ENCODE measurements at places on chromosomes 5 and 9.
A peak's percentile ranks its signal among the peaks of the same experiment; 100 is the strongest.

DNA sequence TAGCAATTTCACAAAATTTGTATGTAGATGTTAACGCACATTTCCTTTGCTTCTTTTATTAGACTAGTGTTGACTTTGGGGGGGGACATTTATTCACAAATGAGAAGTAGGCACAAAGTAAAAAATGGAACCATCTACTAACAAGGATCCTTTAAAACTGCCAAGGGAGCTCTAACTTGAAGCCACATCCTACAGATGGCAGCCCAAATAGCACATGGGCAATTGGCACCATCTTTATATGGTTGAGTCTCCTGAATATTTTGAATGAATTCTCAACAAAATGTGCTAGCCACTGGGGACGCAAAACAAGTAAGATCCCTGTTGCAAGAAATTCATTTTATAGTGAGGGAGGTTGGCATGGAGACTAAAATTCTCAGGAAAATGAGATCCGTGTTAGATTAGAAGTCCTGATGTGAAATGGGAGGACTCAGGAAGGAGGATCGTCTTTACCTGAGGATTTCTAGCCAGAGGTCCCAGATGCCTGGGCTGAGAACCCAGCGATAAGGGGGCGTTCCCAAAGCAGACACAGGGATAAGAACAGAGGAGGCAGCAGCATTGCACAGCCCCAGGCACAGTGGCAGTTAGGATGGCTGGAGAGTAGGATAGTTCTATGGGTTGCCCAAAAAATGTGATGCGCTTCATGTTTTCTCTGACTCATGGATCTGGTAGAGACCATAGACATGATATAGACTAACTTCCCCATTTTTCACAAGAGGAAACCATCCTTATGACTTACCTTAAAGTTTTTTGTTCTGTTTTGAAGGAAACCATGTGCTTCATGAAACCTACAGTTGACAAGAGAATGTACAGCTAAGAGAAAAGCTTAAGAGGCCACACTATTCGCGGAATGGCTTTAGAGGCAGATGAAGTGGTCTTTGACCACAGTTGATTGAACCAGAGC is 37.4 kb downstream of the C9orf152 start:
- no peak for DNase-seq

DNA sequence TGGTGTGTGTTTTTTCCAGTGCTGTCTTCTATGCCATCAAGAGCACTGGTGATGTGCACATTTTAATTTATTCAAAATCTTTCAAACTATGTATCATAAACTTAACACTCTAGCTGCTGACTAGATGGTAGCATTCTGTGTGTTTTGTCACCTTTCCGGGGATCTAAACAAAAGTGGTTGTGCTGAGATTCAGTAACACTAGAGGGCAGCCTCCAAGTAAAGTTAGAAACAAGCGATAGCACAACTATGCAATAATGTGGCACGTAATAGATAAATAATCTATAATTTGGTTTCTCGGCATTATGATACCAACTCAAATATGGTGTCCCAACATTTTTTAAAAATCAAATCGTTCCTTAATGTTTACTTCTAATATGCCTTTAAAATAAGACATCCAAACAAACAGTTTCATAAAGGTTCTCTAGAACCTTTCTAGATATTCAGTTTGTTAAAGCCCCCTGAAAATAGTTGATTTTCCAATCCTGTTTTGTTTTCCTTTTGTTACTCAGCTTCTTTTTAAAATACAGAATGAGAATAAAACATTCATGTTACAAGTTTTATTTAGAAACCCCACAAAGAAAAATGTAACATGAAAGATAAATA is 16.9 kb downstream of the SEMA6A start:
- no peak for DNase-seq

DNA sequence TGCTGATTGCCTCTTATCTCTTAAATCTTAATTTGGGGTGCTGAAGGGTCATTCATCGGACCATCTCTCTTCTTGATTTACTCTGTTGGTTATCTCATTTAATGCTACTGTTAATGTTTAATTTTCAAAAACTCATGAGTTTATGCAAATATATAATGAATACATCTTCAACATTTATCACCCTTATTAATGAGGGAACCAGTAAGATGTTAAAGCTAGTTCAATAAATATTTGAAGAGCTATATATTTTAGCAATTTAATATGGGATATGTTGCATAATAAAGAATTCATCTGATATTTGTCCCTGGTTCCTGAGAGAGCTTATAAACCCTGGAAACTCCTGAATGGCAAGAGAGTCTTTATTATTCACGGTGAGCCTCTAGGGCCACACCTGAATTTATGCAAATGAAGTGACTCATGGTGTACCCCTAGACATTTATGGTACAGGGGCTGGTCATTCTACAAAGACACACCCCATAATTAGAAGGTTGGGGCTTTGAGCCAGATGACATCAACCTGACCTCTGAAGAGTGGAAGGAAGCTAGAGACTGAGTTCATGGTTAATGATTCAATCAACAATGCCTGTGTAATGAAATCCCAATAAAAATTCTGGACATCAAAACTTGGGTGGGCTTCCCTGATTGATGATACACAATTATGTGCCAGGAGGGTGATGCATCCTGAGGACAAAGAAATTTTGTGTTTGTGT is 339.5 kb upstream of the ZNF608 start:
- no peak for DNase-seq

DNA sequence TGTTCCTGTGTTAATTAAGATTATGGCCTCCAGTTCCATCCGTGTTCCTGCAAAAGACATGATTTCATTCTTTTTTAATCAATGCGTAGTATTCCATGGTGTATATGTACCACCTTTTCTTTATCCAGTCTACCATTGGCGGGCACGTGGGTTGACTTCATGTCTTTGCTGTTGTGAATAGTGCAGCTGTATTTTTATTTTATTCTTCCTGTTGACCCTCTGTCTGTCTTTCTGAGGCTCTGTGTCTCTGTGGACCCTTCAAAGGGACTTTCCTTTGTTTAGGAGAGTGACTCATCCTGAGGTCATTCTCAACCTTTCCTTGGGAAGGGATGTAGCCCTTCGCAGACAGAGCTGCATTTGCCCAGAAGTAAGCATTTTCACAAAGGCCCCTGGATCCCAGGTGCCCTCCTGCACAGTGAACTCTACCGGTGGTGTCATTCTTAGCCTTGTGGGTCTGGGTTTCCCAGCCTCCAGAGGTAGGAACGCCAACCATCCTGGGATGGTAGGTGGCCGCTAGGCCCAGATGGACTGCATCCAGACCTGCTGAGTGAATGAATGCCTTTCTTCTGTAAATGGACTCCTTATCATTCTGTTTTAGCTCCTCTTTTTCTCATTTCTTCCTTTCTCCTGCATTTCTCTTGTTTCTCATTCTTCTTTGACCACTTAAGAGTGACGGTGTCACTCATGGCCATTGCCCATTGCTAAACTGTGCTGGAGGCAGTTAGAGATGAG is 22.4 kb downstream of the TRIO start:
- DNase-seq, result no peak

DNA sequence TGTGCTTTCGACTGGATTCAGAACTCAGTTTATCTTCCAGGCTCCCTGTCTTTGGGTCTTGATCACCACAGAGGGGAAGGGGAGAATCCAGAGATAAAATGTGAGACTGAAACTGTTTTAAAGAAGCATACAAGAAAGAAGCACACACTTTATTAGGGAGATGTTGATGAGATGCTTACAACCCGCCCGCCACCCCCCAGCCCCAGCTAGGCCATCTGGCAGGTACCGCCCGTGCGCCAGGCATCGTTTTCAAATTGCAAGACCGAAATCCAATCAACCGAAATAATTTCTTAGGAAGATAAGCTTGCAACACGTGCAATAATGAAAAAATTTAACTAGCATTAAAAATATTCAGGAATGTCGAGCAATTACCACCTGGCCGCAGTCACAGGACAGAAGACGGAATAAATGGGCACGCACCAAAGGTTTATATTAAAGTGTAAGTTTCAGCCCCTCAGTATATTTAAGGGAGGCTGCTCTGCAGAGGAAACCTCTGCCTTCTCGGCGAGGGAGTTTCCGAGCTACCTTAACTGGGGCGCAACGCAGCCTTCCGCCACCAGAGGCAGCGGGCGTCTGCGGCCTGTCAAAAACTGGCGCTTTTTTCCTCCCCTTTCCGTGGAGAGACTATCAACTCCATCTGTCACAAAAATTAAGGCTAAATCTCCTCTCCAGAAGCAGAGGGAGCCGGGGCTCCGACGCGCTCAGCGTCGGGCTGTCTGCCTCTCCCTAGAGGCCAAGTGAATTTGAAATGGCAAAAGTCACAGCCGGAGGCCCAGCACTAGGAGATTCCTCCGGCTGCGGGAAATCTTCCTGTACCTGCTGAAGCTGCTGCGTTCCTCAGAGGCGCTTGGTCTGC is 996 bp upstream of the GAS1 start:
- peak; percentile 51 for DNase-seq

All from NCI-H524 treated with DMSO at 0.1 percent for 48 hours (cell line).